ENCODE measurements at places on chromosomes 5 and 9. TPM values are rescaled to one million over a fixed set of nuclear protein-coding genes. Genes with fewer than 3 reads are reported as not detected.

DNA sequence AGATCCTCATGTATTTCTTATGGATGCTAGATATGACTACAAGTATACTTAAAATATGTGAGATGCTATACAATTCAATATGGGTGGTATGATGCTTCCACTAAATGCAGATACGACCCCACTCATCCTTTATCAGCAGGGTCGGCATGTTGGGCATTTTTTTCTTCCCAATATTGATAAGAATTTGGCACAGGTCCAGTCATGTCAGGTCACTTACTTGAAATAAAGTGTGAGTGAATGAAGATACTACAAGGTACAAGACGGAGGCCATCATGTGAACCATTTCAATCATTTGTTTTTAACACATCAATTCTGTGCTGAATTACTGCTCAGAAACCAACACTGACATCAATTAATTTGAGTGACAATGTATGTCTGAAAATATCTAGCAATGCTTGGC lies 146.9 kb upstream of the GNA14 start:
- no peak overlapping the region for H3K4me3 ChIP-seq
- no peak overlapping the region for H3K27ac ChIP-seq
- DNase-seq: no peak
- no peaks in the 10 kb centered on the region for H3K27me3 ChIP-seq

DNA sequence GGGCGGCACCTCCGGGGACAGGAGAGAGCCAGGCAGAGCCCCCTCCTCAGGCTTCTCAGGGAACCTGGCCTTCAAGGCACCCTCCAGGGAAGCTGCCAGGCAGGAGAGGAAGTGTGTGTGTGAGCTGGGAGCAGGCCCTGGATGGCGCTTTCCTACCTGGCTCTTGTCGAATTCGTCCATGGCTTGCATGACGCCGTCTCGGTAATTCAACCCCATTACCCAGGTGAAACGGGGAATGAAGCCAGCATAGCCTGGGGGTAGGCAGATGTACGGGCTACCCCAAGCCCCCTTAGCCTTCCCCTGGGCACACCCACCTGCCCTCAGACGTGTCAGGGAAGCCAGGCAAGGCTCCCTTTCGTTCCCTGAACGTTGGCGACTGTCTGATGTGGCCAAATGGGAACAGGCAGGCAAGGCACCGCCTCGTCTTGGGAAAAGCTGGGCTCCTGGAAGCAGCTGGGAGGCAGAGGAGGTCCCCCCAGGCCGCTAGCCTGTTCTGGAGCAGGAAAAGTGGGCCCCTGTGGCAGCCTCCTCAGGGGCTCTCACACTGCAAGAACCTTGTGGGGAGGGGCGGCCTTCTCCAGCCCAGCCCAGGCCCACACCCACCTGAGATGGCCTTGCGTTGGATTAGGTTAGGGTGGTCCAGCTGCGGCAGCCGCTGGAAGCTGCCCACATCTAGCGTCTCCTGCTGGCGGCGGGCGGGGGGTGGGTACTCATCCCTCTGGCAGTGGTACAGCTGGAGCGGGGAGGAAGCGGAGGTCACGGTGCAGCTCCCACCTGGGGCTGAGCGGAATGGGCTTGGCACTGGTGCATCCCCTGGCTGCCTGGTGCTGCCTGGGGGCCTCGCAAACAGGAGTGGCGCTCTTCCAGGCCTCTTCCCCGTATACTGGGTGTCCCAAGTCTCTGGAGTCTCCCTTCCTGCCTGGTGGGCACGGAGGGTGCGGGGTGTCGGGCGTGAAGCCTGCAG lies 3.7 kb downstream of the TUBB4B start:
- peaks cover 10% of the 10 kb centered on the region for H3K36me3 ChIP-seq
- no peaks in the 10 kb centered on the region for H3K27me3 ChIP-seq

DNA sequence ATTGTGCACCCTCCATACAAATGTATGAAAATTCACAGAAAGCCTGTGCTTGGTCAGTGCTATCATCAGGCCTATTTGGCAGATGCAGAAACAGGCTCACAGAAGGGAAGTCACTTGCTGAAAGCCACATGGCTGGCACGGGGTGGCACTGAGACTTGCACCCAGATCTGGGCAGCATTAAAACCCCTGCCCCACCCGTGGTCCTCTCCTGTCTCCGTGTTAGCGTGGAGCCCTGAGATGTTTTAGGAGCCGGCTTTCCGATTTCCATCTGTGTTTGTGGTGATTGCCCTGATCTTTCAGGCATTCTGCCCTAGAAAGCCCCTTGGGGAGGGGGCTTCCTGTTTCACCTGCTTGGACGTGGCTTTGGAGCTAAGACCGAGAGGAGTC lies 102.2 kb upstream of the IER5L start:
- H3K4me1 ChIP-seq: no peaks in the 10 kb centered on the region
- no peak for DNase-seq
- no peaks in the 10 kb centered on the region for H3K27me3 ChIP-seq
- H3K4me3 ChIP-seq: no peak overlapping the region
- no peaks in the 10 kb centered on the region for H3K36me3 ChIP-seq

DNA sequence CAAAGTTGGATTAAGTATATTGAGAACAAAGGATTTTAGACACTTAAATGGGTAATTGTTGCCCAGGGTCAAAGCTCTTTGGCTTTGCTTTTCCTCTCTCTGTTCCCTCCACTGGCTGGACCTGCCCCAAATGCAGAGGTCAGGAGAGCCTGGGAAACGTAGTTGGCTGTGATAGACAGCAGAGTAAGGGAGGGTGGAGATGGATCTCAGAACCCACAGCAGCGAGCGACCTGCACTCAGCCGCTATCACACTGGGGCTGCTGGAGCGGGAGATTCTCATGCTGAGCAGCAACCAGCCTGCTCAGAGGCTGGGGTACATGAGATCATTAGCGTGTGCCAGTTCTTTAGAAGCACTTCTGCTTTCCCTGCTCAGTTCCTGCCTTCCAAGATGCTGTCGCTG lies 71.8 kb upstream of the TTC23L start:
- H3K4me1 ChIP-seq: no peaks in the 10 kb centered on the region
- no peak overlapping the region for H3K27ac ChIP-seq
- H3K4me3 ChIP-seq: no peak overlapping the region
- DNase-seq: no peak
- H3K27me3 ChIP-seq: no peaks in the 10 kb centered on the region

DNA sequence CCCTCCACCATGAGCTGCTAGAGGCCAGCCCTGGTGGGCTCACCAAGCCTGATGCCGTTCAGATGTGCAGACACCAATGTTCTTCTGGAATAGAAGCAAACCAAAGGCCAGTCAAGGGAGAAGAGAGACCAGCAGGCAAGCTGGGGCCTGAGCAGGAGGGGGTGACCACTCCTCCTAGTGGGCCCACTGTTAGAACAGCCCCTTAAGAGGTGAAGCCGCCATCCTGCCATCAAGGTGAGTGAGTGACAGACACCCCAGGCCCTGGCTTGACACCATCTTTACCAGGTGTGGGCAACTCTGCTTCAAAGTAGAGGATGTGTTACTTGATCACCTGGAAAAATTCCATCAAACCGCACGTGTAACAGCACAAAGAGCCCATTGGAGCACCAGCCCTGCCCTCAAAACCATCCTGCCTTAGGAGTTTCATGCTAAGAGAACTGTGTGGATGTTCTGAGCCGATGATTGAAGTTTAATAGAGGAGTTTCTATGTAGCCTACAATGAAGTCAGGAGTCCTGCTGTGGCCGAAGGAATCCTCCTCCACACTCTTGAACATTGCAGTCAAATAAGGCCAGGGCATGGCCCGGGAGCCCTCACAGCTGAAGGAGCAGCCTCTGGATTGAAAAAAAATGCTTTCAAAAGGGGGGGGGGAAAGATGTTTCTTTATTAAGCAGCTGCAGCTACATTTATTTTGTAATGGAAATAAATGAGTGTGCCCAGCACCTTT lies 20.8 kb downstream of the AMBP start:
- no peaks in the 10 kb centered on the region for H3K27me3 ChIP-seq
- no peak overlapping the region for H3K4me3 ChIP-seq
- H3K36me3 ChIP-seq: no peaks in the 10 kb centered on the region
- peak; percentile 12 for DNase-seq
- H3K4me1 ChIP-seq: no peaks in the 10 kb centered on the region

SLC23A1 gene
- 7.0 TPM for total RNA-seq

OR1L4 gene
- not detected for total RNA-seq

GRCh38 chr9:135971111-135971766 lies 10.1 kb upstream of the UBAC1 start:
- DNase-seq: no peak
- H3K4me1 ChIP-seq: no peaks in the 10 kb centered on the region
- H3K4me3 ChIP-seq: no peak overlapping the region
- H3K36me3 ChIP-seq: no peaks in the 10 kb centered on the region
- no peak overlapping the region for H3K27ac ChIP-seq

C8G gene
- total RNA-seq: 5.3 TPM

HAVCR1 gene
- 7.1 TPM for total RNA-seq

DNA sequence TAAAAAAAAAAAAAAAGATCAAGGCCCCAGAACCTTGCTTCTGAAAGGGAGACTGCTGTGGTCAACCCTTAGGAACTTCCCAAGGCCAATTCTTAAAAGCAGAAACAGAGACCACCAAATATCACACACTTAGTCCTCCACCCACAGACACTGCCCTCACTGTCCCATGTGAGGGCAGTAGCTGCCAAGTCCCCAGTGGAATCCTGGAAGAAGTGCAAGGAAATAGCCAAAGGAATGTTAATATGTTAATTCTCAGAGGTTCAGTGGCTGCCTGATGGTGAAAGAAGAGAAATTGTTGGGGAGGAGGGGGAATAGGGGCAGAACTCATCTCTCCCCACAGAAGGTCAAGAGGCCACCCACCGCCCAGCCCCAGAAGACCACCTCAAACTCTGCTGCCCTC lies 23.1 kb downstream of the FSTL4 start:
- no peaks in the 10 kb centered on the region for H3K36me3 ChIP-seq
- H3K4me3 ChIP-seq: no peak overlapping the region
- no peaks in the 10 kb centered on the region for H3K4me1 ChIP-seq
- no peak for DNase-seq
- H3K27ac ChIP-seq: no peak overlapping the region

- no peak for DNase-seq
- no peaks in the 10 kb centered on the region for H3K27me3 ChIP-seq
- H3K36me3 ChIP-seq: no peaks in the 10 kb centered on the region
- H3K4me3 ChIP-seq: no peak overlapping the region
- peaks cover 20% of the 10 kb centered on the region for H3K4me1 ChIP-seq
Observed at GRCh38 chr5:40780199-40780598, 18.0 kb downstream of the PRKAA1 start.

- H3K36me3 ChIP-seq: no peaks in the 10 kb centered on the region
- no peaks in the 10 kb centered on the region for H3K27me3 ChIP-seq
- H3K4me1 ChIP-seq: peaks cover 1% of the 10 kb centered on the region
- DNase-seq: no peak
Observed at GRCh38 chr5:74356009-74356695, 284.4 kb downstream of the ENC1 start.

DNA sequence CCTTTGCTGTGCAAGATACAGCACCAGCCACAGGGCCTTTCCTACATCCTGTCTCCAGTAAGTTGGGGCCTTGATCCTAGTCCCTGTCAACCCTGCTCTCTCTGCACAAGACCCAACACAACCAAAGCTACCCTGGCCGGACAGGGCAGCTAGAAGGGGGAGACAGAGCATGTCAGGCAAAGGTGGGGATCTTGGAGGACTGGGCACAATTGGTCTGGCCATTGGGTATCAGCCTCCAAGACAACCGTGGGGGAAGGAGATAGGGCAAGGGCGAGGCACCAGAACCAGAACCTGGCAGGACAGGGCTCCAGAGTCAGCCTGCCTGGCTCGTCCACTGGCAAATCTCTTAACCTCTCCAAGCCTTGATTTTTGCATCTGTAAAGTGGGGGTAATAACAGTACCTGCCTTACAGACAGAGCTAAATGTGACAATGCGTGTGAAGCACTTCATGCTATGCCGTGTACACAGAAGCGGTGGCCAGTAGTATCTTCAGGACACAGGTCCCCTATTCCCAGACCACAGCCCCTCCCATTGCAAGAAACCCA lies 51.6 kb upstream of the CDKN2AIPNL start:
- DNase-seq: no peak
- H3K27me3 ChIP-seq: no peaks in the 10 kb centered on the region
- H3K4me1 ChIP-seq: peaks cover 16% of the 10 kb centered on the region
- H3K36me3 ChIP-seq: no peaks in the 10 kb centered on the region

FBLL1 gene
- 0.58 TPM for total RNA-seq

BTNL3 gene
- 71.1 TPM for total RNA-seq

AQP7 gene
- total RNA-seq: 12.5 TPM

GRCh38 chr5:95043648-95044047 lies 241.2 kb downstream of the MCTP1 start:
- H3K36me3 ChIP-seq: no peaks in the 10 kb centered on the region
- no peak overlapping the region for H3K4me3 ChIP-seq
- H3K27me3 ChIP-seq: no peaks in the 10 kb centered on the region
- H3K4me1 ChIP-seq: no peaks in the 10 kb centered on the region

Measured in colonic mucosa (tissue), 4 donors.